ENCODE measurements at places on chromosomes 7 and 10.

DNA sequence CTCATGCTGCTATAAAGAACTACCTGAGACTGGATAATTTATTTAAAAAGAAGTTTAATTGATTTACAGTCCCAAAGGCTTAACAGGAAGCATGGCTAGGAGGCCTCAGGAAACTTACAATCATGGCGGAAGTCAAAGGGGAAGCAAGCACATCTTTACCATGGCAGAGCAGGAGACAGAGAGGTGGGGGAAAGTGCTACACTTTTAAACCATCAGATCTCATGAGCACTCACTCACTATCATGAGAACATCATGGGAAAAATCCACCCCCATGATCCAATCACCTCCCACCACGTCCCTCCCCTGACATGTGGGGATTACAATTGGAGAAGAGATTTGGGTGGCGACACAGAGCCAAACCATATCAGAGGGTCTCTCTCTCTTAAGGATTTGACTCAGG lies 108.6 kb upstream of the PODXL start:
- no peak for DNase-seq

GRCh38 chr7:101352920-101353308 lies 9.8 kb upstream of the COL26A1 start:
- no peak for DNase-seq

GRCh38 chr7:8516976-8517375 lies 83.6 kb downstream of the NXPH1 start:
- no peak for DNase-seq

- no peak for DNase-seq
Observed at GRCh38 chr7:1104516-1105179, 16.7 kb downstream of the GPER1 start.

GRCh38 chr7:137844677-137845425 lies 1.9 kb downstream of the DGKI start:
- DNase-seq = no peak

DNA sequence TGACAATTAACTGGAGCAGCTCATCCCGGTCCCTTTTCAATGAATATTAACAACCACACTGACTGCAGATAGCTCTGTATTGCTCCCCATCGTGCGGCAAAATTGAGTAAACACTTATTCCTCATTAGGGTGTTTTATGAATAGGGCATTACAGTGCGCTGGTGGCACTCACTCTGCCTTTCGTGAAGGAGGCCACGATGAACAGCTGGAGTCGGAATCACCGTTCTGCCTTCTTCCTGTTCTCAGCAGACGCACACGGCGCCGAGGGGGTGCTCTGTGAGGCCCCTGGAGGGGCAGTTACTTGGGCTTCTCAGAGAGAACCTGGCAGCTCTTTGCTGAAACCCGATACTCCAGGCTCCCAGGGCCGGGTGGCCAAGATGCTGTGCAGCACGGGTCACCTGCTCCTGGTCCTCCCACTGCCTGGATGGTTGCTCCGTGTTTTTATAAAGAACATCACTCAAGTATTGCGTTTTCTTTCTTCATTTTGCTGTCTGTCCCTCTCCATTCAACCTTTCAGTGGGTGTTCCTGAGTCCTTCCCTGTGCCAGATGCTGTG lies 241.9 kb downstream of the GLRX3 start:
- DNase-seq = no peak

DNA sequence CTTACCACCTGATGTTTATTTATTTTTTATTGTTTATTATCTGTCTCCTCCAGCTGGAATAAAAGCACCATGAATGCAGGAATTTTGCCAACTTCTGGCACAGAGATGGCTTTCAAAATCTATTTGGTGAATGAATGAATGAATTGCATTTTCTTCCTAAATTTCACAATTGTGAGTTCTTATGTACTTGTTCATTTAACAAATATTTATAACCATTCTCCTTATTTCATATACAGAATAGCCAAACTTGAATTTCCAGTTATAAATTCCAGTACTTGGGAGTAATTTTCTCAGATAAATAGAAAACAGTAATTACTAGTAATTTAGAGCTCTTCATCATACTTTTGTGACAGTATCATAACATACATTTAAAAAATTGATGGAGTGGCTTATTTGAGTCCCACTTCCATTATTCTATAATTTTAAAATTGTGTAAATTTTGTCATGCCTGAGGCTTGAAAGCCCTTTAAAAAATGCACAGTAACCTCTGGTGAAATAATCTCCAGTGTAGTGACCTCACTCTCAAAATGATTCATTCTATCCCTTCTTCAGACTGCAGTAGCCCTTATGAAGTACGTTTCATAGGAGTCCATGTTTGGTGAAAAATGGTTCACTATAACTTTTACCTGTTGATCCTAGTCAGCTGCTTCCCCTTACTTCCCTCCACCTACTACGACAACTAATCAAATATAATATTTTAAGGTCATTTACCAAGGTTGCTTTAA lies 40.0 kb upstream of the SRI start:
- peak; percentile 2 for DNase-seq

DNA sequence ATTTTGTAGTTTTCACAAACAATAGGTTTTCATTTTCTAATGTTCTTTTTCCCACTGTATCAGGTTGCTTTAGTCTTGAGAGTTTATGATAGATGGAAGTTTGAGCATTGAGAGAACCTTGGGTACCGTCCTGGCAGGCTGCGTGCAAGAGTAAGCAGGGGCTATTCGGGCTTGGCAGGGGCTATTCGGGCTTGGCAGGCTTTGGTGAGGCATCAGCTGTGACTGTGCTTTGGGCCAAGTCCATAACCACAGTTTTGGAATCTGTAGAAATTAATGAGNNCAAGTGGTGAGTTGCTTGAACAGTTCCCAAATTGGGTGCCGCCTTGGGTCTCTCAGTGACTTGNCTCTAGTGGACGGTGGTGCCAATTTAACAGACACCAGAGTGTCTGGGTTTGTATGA lies 424.6 kb downstream of the PAXIP1 start:
- no peak for DNase-seq
